Stimulated activated CD4-positive, alpha-beta T cell treated with anti-CD3 and anti-CD28 coated beads, Interleukin-1b, Interleukin-23, amount 100 ng/mL, for 4 hours (primary cell): ENCODE measurements at places on chromosomes 5 and 9.

GRCh38 chr9:126454795-126455194, 128.2 kb downstream of the MVB12B start:
- DNase-seq: no peak

DNA sequence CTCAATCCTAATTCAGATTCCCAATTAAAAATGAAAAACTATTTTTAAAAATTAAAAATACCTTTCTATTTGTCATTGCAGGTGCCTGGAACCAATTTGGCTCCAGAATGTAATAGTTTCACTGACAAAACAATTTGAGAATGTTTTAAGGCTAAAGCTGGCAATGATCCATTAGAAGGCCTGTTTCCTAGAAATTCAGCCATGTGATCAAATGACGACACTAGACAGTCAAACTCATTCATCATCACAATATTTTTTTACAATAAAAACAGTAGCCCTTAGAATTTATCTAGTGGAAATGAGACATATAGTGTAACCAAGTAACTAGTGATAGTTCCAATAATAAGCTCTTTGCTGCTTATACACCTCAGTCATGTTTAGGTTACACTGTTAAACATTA, 75.4 kb upstream of the MAP3K1 start:
- DNase-seq: no peak

- no peak for DNase-seq
Measured at GRCh38 chr9:76996700-76997099, 22.8 kb upstream of the FOXB2 start.

- DNase-seq: no peak
Measured at GRCh38 chr5:95317085-95317484, 32.2 kb upstream of the MCTP1 start.

GRCh38 chr9:85142968-85143367, 473.4 kb downstream of the NTRK2 start:
- DNase-seq: no peak
